ENCODE measurements at places on chromosomes 11 and 22. TPM values are rescaled to one million over a fixed set of nuclear protein-coding genes. Genes with fewer than 3 reads are reported as not detected.

Gene LIF
- 2.5 TPM for polyA plus RNA-seq

Gene SAA1
- not detected for polyA plus RNA-seq

Gene HTR3B
- 0.15 TPM for polyA plus RNA-seq

Gene P4HA3
- polyA plus RNA-seq = 3.1 TPM

Gene MICAL3
- 64.0 TPM for polyA plus RNA-seq

Gene PLEKHB1
- 11.3 TPM for polyA plus RNA-seq

Gene MS4A6A
- 41.2 TPM for polyA plus RNA-seq

DNA sequence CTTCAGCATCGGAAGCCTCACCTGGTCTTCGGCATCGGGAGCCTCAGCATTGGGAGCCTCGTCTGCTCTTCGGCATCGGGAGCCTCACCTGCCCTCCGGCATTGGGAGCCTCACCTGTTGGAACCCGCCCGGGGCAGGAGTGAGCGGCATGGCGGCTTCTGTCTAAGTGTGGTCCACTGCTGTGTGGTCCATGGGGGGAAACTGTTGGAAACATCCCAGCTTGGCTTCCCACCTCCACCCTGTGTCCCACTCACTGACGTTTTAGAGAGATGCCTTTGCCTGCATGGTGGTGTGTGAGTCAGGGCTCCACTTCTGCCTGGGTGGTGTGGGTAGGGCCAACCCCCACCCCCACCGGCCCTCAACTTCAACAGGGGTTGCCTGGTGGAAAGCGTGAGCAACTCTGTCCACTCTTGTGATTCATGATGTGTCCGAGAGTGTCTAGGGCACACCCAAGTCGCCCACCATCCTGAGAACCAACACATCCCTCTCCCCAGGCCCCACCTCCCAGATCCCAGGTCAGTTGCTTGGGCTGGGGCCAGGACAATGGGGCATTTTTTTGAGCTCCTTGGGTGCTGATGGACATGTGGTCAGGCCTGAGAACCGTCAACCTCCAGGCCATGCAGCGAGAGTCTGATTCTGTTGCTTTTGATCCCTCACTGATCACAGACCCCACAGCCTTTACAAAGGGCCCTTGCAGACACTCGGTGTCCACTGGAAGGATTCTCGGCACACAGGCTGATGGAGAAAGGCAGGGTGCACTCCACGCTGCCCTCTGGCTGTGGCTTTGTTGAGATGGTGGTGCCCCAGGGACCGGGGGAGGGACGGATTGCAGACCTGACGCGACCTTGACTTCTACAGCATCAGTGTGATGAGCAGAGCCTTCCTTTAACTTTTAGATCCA lies 406.7 kb downstream of the TBC1D22A start:
- DNase-seq = no peak

GRCh38 chr22:43521716-43522115 lies 109.9 kb downstream of the MPPED1 start:
- DNase-seq = no peak

GRCh38 chr11:44561275-44561805 lies 4.1 kb upstream of the CD82 start:
- no peak for DNase-seq

DNA sequence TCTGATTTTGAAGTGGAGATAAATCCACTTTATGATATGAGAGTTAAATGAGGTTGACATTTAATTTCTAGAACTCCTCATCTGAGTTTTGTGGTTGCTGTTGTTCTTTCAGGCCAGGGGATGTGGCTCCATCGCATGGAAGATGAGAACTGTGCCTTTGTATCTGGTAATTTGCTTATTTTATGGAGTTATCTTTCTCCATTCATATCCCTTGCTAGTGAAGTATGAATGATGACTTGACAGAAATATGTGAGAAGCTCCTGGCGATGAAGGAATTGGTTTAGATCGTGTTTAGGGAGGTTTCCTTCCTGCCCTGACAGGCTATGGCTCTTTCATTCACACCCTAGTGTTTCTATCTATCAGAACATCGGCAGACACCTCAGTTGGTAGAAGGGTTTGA lies 393.7 kb downstream of the ETS1 start:
- DNase-seq = no peak

DNA sequence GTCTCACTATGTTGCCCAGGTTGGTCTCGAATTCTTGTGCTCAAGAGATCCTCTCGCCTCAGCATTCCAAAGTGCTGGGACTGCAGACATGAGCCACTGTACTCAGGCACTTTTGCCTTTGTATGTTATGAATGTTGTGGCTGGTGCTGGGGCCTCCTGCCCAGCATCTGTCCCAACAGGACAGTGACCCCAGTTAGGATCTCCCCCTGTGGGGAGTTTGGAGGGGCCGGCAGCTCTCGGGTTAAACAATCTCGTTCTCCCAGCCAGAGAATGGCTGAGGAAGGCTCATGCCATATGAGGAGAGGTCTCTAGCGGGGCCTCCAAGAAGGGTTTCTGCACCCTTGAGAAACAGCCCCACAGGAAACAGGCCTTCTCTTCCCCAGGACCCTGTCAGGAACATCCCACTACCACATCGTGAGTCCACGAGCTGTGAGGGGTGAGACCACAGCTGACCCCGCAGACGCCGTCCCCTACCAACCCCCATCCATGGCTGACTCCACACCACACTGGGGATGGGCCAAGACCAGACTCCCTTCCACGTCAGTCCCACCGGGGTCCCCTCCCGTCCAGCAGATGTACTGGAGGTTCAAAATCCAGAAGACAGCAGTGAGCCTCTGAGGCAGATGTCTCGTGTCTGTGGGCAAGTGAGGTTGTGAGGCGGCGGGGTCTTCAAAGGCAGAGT lies 54.1 kb downstream of the SHANK2 start:
- DNase-seq = no peak

GRCh38 chr11:86955361-86956120 lies at the start of gene FZD4:
Gene FZD4 (minus strand): TSS chr11:86955395. CDS start chr11:86955085, 310 bp downstream.
- DNase-seq = peak; percentile 91

- no peak for DNase-seq
Measured at GRCh38 chr11:131744847-131745246, 374.4 kb downstream of the NTM start.

DNA sequence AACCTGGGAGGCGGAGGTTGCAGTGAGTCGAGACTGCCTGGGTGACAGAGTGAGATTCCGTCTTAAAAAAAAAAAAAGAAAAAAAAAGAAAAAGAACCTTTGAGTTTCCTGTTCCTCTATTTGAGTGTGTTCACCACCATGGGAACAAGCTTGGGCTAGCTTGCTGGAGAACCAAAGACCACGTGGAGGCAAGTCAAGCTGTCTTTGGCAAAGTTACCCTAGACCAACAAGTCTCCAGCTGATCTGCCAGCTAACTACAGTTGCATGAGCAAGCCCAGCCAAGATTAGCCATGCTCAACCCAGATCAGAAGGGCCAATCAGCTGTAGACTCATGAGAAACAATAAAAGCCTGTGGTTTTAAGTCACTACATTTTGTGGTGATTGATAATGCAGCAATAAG lies 29.7 kb downstream of the SLN start:
- DNase-seq = no peak

GRCh38 chr11:79400717-79401330 lies 40.0 kb downstream of the TENM4 start:
- DNase-seq = peak; percentile 12

DNA sequence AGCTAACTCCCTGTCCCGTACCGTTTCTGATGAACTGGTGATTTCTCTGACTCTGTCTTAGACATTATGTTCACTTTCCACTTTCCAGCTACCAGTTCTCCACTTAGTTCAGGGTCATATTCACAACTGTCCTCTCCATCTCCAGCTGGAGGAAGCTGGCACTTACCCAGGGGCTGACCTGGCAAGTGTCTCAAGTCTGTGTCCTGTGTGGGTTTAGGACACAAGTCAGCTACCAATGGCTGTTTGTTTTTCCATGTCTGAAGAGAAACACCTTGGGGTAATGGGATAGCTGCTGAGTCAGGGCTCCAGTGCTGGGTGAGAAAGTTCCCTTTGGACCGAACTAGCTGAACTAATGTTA lies 134.4 kb downstream of the CSNK2A3 start:
- DNase-seq = no peak

DNA sequence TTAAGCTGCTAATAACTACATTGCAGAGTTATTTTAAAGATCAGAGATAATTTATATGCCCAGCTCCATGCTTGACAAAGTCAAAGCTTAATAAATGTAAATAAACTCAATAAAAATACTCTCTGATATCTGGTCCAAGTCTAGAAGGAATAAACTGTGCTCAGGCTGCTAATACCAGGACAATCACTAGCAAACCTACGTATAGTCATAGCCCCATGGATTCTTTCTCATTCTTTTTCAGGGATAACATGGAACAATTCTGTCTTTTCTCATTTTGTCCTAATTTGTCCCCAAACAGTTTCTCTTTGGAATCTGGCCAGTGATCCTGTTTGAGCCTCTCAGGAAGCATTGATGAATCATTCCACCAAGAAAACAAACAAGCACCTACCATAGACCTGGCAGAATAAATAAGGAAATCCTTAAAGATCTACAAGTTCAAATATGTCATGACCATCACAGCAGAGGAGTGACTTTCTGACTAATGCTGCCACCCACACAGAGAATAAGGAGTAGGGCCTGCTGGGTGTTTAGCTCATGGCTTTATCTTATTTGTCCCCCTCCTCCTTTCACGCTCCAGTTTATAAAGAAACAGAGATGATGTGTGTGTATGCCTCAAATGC lies 14.1 kb upstream of the B3GNT6 start:
- no peak for DNase-seq

- DNase-seq = no peak
Measured at GRCh38 chr11:76609736-76610370, 60.7 kb downstream of the LRRC32 start.

DNA sequence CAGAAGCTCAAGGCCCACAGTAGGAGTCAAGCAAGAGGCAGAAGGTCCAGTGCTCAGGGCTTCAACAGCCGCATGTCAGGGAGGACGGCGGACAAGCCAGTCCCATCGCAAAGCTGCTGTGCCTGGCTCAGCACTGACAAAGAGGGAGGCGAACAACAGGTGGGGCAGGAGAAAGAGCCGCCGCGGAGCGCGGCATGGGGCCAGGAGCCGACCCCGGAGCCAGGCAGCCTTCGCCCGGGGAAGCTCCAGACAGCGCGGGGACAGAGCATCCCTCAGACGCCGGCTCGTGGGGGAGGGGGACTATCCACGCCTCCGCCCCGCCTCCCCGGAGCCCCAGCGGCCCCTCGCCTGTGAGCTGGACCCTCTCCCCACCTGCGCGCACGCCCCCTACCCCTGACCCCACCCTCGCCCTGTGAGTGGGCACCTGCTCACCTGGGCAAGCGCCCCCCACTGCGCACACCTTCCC lies 369 bp downstream of the DHCR7 start:
- no peak for DNase-seq

DNA sequence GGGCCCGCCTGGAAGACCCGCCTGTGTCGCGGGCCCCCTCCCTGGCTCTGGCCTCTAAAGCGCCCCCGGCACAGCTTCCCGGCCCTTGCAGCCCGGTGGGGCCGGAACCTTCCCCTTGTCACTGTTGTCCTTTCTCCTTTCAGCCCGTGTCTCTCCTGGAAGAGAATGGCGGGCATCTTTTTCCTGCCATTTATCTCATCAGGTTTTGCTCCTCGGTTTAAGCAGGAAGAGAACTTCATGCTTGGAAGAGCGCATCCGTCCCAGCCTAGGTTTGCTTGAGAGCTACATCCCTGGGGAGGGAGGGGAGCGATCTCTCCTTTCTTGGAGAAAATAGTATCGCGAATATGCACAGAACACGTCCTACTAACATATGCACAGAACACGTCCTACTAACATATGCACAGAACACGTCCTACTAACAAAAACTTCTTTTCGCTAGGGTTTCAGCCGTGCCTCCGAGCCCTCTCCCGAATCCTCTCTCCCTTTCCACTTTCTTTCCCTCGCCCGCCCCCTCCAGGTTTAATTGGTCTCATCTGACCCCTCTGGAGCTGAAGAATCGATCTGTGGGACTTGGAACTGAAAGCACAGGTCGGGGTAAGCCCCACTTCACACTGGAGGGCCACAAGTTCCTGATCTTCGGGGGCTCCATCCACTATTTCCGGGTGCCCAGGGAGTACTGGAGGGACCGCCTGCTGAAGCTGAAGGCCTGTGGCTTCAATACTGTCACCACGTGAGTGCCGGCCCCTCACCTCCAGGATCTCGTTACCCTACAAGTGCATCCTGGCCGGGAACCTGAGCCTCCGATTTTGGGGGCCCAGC lies 1.2 kb downstream of the GLB1L3 start:
- DNase-seq = no peak

All from right lung (tissue), 10 donors.